Pancreas (tissue), 10 donors: ENCODE measurements at places on chromosomes 16 and 17. TPM values are rescaled to one million over a fixed set of nuclear protein-coding genes. Genes with fewer than 3 reads are reported as not detected.

DNA sequence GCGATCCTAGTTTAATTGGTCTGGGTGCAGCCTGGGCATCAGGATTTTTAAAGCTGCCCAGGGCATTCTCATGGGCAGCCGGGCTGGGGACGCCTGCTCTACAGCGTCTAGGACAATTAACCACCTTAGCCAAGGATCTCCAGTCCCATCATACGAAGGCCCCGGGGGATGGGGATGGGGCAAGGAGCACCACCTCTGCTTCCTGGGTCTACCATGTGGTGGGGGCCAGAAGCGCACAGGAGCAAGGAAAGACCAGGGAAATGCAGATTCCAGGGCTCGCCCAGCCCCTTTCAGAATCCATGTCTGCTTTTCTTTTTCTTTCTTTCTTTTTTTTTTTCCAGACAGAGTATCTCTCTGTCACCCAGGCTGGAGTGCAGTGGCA, 29.3 kb downstream of the TBC1D16 start:
- no peaks in the 10 kb centered on the region for H3K36me3 ChIP-seq
- H3K27me3 ChIP-seq, result no peaks in the 10 kb centered on the region
- no peak for DNase-seq
- H3K27ac ChIP-seq, result no peak overlapping the region
- peaks cover 5% of the 10 kb centered on the region for H3K4me1 ChIP-seq

DNA sequence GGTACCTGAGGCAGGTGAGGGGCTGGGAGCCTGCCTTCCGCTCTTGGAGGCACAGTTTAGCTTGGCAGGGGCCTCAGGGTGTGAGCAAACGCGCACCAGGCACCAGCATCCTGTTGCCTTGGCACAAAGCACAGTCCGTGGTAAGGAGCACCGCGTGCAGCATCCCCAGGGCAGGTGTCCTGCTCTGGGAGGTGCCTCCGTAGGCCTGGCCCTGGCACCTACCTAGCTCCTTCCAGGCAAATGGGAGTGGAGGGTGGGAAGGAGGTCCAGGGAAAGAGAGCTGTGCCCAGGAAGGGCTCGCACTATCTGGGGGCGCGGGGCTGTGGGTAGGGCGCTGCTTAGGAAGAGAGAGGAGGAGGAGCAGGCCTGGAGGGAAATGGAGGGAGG, 3.1 kb upstream of the GSE1 start:
- H3K4me1 ChIP-seq, result peaks cover 24% of the 10 kb centered on the region
- H3K4me3 ChIP-seq, result no peak overlapping the region
- H3K36me3 ChIP-seq, result no peaks in the 10 kb centered on the region
- no peaks in the 10 kb centered on the region for H3K27me3 ChIP-seq
- H3K27ac ChIP-seq, result no peak overlapping the region

DNA sequence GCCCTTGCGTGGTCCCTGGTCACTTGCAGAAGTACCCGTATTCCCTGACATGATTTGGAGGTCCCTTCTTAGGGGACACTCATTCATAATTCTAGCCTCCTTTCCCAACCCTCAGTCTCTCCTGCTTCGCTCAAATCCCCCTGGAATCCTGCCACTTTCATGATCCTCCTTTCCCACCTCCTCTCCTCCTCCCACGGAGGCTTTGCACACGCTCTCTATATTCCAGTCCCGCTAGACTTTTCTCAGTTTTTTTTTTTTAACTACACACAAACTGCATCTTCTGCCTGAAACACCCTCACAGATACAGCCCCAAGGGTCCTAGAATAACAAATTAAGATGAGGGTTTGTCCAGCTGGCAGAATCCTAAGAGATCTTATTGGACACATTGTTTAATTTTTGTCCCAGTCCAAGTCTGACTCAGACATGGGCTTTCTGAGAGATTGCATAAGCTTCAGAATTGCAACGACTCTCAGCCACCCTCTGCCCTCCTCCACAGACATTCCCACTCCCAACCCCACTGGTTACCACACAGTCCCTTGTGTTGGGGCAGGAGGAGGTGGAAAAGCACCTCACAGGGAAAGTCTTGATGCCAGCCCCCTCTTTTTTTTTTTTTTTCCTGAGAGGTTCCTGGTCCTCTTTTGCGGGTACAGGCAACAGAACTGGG, 739.5 kb upstream of the EEF2KMT start:
- no peak overlapping the region for H3K27ac ChIP-seq
- H3K4me3 ChIP-seq, result no peak overlapping the region
- no peaks in the 10 kb centered on the region for H3K36me3 ChIP-seq
- H3K4me1 ChIP-seq, result no peaks in the 10 kb centered on the region
- H3K27me3 ChIP-seq, result no peaks in the 10 kb centered on the region
- no peak for DNase-seq

DNA sequence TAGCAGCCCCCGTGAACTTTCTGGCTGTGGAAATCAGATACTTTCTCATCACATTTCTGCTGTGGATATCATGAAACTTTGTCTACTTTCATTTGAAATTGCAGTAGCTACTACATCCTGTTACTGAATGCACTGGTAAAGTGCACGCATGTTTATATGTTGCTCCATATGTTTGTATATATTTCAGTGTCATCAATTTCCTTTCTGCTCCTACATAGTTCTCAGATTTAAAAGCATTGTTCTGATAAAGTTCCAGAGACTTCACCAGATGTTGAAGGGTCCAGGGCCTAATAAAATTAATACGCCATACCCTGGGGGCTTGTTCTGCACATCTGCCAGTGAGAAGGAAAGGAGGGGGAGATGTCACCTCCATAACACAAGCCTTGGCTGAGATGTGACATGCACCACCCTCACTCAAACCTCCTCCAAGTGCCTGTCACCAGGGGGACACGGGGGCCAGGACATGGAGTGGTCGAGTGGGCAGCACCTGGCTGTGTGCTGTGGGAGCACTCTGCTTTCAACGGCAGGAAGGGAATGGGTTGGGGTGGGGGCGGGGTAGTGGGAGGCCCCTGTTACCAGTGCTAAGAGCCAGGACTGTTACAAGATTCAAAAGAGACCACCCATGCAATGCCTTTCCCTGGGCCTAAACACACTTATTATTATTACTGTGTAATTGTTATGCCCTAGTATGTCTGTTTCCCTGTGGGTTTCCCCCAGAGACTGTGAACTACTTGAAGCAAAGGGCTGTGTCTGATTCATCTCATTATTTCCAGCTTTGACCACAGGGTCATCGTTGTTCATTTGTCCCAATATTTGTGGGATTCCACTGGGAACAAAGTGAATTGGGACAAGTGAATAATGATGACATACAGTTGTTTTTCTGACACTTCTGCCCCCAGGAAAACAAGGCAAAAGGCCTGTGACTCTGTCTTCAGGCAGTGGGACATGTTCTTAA, 193.4 kb downstream of the FOXL1 start:
- no peak for DNase-seq
- H3K36me3 ChIP-seq, result no peaks in the 10 kb centered on the region
- no peak overlapping the region for H3K27ac ChIP-seq
- no peak overlapping the region for H3K4me3 ChIP-seq
- H3K27me3 ChIP-seq, result peaks cover 3% of the 10 kb centered on the region

- H3K27ac ChIP-seq, result no peak overlapping the region
- DNase-seq, result no peak
- no peaks in the 10 kb centered on the region for H3K27me3 ChIP-seq
Measured at GRCh38 chr16:19236561-19237209, 48.8 kb upstream of the CLEC19A start.

- no peaks in the 10 kb centered on the region for H3K4me1 ChIP-seq
- H3K27ac ChIP-seq, result no peak overlapping the region
- no peaks in the 10 kb centered on the region for H3K36me3 ChIP-seq
- no peak overlapping the region for H3K4me3 ChIP-seq
Measured at GRCh38 chr17:21418446-21419298, 42.5 kb downstream of the KCNJ12 start.

DNA sequence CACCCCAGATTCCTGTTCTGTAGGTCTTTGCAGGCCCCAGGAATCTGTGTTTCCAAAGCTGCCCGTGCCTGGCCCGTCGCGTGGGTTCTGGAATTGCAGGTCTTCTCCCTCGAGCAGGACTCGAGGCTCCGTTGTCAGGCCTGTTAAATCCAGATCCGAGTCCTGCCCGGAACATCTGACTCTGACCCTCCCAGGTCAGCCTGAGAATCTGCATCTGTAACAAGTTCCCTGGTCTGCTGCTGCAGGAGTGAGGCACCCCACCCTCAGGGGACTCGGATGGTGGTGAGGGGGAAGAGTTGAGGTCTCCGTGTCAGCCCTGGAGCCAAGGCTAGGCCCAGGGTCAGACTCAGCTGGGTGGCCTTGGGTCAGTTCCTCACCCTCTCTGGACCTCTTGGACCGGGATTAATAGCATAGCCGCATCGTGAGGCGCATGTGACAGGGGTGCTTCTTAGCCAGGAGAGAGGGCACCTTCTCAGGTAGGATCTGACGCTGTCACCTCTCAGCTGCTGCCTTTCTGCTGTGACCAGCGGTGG, 8.8 kb downstream of the SPIRE2 start:
- no peaks in the 10 kb centered on the region for H3K4me1 ChIP-seq
- no peak overlapping the region for H3K27ac ChIP-seq
- no peaks in the 10 kb centered on the region for H3K27me3 ChIP-seq
- H3K36me3 ChIP-seq, result no peaks in the 10 kb centered on the region
- no peak overlapping the region for H3K4me3 ChIP-seq

CTF1 gene
- 1.9 TPM for total RNA-seq

KCNJ2 gene
- total RNA-seq, result 2.3 TPM

KRTAP3-1 gene
- total RNA-seq, result not detected

ZNF267 gene
- total RNA-seq, result 6.7 TPM

CEP20 gene
- total RNA-seq, result 16.7 TPM

HYDIN gene
- 2.1 TPM for total RNA-seq

HBZ gene
- not detected for total RNA-seq
